ENCODE measurements at places on chromosomes 12 and 14.

DNA sequence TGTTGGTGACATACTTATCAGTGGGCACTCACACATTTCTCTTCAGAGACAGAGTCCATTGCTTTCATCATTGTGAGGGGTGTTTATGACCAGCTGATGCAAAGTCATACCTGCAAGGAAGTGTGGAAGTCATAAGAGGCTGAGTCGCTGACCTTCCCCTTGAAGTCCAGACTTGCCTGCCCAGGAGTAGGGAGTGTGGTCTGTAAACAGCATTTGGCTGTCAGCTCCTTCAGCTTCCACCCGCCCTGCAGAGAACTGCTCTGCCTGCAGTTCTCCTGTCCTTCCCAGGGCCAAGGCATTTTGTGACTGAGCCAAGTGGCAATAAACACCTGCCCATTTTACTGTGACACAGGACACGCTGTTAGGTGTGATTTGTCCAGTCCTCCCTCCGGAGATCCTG lies 801.3 kb downstream of the BCL11B start:
- no peak for DNase-seq

DNA sequence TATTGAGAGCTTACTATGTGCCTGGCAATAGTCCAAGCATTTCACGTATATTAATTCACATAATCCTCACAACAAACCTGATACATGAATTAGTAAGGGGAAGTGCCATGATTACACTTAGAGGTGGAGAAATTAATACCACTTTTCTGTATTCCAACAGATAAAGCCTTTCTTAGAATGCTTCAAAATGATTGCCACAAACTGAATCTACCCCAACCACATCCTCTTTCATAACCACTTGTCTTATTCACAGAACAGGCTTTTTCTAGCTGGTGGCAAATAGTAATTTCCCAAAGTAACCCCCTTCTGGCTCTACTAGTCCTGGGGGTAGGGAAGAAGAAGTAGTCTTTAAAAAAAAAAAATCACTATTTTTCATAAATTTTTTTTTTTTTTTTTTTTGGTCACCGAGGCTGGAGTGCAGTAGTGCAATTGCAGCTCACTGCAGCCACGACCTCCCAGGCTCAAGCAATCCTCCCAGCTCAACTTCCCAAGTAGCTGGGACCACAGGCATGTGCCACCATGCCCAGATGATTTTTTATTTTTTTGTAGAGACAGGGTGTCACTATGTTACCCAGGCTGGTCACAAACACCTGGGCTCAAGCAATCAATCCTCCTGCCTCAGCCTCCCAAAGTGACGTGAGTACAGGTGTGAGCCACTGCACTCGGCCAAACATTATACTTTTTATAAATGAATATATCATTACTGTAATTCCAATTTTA lies 59.0 kb upstream of the ARID2 start:
- no peak for DNase-seq

- peak; percentile 49 for DNase-seq
These were observed 25.2 kb downstream of the KRT8 start for GRCh38 chr12:52879394-52880351.

DNA sequence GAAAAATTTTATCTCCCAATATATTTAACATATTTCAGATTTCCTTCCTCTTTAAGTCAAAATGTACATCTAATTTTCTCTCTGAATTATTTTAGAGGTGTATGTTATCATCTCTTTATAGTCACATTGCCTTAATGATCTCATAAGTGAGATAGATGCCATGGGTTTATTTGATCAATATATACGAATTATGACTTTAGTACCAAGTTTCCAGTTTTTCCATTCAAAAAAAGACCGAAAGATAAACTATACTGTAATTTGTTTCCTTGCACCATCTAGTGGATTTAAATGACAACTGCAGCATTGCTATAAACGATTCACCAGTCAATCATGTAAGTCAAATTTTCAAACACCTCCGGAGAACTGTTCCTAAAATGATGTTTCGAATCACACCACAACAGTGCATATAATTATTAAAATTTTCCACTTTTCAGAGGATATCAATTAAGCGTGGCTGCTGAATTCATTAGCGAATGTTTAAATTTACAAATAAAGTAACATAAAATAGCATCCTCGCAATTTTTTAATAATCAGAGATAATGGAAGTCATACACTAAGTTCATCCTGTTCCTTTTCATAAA lies 419 bp upstream of the ATXN7L3B start:
- no peak for DNase-seq

DNA sequence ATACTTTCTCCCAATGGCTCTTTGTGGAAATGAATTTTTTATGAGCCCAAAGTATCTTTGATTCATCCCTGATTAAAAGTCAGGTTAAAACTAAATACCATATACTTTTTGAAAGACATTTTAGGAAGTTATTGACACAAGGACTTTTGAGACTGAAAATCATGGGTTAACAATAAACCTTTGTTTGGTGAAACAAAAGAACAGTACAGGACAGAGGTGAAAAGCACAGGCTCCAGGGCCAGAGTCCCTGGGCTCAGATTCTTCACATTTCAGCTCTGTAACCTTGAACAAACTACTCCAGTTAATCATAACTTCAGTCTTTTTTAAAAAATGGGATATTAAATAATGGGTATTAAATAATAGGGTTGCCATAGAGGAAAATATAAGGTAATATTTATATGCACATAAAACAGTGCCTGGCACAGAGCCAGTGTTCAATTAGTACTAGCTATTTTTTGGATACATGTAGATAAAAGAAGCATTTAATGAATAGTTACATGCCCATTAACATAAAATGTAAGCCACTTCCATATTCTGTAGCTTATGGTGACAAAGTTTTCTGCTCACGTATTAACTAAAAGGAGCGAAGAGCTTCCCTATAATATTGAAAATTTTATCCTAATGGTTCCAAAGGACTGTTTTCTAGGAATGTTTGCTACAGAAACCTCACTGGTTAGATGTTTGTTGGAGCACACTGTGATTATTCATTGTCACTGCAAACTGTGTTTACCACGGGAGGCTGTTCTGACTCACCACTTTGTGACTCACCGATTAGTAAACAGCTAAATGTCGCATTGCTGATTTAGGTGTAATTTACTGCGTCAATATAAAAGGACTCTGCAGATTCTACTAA lies 255.4 kb downstream of the DAD1 start:
- no peak for DNase-seq

- no peak for DNase-seq
These were observed 50.2 kb downstream of the A2M start for GRCh38 chr12:9065607-9065856.

DNA sequence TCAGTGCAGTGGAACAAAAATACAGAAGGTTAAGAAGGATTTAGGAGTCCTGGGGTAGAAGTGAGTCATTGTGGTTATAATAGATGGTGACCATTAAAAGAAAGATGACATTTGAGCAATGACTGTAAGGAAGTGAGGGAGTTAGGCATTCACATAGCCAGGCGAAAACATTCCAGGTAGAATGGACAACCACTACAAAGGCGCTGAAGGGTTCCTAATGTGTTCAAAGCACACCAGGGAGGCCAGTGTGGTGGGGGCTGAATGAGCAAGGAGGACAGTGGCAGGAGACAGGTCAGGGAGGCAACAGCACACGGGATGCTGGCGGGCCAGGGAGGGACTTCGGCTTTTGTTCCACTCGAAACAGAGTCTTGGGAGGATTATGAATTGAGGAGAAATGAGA lies 129.9 kb downstream of the NPAS3 start:
- no peak for DNase-seq

DNA sequence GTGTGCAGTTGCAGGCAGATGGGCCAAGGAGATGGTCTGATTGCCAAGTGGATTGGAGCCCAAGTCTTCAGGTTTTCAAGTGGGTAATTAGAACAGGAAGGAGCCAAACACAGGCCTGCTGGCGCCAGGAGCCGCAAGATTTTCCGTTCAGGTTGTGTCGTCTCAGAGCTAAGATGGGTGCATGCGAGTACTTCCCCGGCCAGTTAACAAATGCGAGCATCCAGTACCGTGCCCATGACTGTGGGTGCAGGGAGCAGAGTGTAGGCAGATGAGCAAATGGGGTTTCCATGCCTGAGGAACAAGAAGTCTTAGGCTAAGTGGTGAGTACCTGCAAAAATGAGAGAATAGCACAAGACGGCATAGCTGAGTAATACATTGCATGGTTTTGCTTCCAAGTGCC lies 90.5 kb downstream of the CHST11 start:
- DNase-seq, result no peak

GRCh38 chr12:16844875-16845274 lies 238.9 kb upstream of the LMO3 start:
- no peak for DNase-seq

GRCh38 chr14:99198746-99199502 lies 73.1 kb downstream of the BCL11B start:
- DNase-seq, result no peak

DNA sequence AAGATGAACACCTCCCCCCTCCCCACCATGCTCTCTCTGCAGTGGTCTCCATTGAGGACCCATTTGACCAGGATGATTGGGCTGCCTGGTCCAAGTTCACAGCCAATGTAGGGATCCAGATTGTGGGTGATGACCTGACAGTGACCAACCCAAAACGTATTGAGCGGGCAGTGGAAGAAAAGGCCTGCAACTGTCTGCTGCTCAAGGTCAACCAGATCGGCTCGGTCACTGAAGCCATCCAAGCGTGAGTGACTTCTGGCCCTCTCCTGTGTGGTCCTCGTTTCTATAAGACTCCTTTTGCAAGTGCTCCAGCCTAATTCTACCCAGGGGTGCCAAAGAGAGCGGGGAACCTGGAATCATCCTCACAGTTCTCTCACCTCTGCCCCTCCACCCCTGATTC lies 6.2 kb upstream of the ATN1 start:
- DNase-seq, result no peak

DNA sequence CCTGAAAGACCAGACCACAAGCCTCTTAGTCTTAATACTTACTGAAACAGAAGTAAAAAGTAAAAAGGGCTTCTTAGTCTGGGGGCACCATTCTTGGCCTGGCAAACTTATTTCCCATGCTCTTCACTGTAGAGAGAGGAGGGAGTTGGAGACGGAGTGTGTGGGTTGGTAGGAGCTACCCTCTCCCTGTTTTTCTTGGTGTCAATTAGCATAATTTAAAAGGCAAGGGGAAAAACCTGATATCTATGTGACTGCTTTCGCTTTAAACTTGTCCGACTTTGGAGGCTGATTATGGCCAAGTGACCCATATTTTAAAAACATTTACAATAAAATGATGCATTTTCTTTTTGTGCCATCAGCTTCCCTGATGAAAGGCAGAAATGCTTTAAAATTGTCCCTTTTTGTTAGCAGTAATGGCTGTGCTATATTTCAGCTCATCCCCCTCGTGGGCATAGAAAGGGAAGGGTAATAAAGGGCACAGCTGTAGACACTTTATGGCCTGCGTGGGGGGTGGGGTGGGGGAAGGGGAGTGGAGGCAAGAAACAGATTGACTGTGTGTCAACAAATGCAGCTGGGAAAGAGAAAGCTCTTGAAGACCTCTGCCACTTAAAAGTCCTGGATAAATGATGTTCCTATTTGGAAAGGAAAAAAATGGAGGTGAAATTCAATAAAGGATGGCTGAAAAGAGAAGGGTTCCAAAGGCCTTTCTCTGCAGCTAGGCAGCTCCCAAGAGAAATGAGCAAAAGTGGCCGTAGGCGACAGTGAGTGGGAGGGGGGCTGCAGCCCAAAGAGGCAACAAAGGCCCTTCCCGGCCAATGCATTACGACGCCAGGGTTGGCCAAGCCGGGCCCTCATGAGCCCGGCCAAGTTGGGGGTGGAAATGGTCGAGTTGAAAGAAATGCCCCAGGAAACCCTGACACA lies 57.5 kb upstream of the TMEM263 start:
- DNase-seq, result no peak

DNA sequence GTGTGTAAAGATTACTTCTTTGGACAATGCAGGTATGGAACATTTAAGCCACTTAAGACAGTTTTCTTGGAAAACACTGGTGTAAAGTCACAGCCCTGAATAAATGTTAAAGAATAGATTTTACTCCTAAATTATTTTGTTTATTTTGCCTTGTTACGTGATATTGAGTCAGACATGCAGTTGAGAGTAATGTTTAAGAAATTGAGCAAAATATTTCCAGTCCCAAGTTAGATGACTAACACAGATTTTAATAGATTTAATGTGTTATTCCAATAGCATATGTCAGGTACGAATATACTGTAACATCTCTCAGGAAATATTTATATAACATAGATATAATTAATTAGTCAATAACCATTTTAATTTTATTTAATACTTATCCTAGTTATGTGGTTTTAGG lies 1361.7 kb downstream of the FSCB start:
- no peak for DNase-seq

DNA sequence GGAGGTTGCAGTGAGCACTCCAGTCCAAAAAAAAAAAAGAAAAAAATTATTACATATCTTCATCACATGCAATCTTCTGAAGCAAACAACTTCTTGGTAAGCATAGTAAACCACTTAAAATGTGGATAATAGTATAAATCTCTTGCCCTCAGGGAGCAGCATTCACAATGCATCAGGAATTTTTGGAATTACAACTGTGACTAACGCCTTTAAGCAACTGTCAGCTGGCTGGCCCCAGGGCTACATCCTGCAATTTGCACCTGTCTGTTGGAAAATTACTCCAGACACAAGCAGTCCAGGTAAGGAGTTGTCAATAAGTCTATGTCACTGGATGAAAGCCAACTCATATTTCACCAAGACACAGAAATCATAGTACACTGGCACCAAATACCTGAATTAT lies 5.5 kb upstream of the SLC7A7 start:
- no peak for DNase-seq

DNA sequence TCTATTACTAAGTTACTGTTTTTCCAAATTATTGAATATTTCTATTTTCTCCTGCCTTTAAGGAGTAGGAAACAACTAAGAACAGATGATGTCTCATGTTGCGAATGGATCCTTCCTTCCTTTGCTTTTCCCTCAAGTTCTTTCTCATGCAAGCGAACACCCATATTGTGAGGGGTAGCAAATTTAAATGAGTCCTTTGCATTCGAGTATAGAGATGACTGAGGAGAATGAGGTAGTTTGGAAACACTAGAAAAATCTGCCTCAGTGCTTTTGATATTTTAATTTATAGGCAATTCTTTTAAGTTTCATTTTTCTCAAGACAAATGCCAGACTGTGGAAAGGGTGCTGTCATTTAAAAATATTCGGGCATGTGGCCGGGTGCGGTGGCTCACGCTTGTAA lies 56.1 kb downstream of the TRAF3 start:
- no peak for DNase-seq

DNA sequence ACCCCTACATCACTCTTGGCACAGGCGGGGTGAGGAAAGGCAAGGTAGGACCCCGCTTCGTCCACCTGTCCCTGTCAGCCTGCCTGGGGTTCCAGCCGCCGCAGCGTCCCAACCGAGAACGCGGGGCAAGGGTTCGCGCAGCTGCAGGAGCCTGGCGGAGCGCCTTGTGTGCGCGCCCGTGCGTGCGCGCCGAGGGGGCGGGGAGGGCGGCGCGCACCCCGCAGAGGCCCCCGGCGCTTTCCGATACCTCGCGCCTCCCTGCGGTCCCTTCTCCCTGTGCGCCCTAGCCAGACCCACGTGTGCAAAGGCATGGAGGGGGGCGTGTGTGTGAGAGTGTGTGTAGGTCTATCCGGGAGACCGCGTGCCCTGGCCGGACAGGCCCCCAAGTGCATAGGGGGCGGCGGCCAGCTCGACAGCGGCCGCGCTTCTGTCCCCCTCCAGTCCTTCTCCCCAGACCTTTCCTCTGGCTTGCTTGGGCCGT lies 122.4 kb downstream of the TSPAN9 start:
- DNase-seq, result no peak

GRCh38 chr12:10967409-10967808 lies 19.3 kb downstream of the TAS2R50 start:
- DNase-seq, result no peak

All from stimulated activated CD8-positive, alpha-beta memory T cell treated with anti-CD3 and anti-CD28 coated beads, Interleukin-12 subunit alpha, Interleukin-12 subunit beta, amount 100 ng/mL, for 1 hour (primary cell).